ENCODE measurements at places on chromosomes 4 and X.

- DNase-seq = no peak
Measured at GRCh38 chrX:133789829-133790228, 195.6 kb downstream of the GPC3 start.

DNA sequence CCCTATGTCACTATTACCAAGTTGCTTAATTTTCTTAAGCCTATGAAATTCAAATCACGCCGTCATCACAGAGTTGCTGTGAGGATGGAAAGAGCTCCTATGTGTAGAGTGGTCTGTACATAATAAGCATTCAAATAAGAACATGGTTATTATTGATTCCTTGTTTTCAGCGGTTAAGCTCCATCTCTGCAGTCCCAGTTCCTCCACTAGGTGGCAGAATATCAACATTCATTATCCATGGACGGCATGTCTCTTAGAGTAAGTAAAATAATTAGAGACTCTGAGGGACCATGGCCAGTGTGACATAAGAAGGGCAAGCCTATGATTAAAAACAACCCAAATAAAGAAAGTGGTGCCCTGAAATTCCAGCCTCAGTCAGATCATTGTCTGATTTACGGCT, 132.5 kb upstream of the NHS start:
- DNase-seq = no peak

DNA sequence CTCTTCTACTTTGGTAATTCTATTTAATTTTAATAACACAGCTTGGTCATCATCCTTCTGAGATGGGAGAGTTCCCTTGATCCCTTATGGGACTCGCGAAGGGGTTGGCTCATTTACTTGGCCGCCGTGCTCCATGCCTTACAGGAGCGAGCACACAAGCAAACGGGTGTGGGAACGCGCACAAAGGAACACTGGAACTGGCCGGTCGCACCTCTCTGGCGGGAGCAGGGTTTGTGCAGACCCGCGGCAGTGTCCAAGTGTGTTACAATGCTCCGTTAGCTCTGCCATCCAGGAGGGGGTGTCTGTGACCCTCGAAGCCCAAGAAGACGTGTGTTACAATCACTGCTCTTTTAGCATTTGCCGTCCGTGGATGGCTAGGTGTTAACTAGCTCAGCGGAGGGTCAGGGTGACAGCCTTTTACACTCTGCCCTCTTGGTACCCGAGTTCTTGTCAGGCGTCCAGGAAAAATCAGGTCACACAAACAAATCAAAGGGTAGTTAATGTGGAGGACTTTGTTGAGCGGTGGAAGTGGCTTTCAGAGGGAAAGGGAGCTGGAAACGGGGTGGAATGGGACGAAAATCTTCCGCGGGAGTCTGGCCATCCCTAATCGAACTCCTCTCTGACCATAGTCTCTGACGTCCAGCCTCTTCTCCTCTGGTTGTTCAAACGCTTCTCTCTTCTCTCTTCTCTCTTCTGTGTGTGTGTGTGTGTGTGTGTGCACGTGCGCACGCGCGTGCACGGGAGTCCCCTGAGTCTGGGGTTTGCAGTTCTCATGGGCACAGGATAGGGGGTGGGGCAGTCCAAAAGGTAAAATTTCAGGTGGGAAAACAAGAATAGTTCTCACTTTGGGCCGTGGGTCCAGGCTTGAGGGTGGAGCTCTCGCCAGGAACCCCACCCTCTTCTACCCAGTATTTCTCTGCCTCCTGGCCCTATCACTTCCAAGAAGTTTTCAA, 76.3 kb downstream of the SLC10A7 start:
- DNase-seq = no peak

DNA sequence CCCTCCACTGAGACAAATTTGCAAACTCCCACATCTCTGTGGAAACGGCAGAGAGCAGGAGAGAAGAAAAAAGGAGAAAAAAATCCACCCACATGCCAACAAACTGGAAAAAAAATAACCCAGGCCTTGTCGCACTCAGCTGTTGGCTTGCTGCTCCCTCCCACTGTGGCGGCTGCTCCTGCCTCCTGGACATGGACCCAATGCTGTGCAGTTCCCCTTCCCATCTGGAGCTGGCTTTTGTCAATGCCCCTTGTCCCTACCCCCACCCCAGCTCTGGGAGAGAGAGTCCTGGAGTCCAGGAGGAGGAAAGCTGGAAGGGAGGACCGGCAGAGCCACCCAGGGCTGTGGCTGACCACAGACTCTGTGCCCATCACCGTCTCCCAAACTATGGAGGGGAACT, 50.8 kb upstream of the IQSEC2 start:
- no peak for DNase-seq

GRCh38 chrX:153628129-153628528, 18.9 kb upstream of the DUSP9 start:
- DNase-seq = no peak

GRCh38 chrX:22135994-22136684, 104.0 kb downstream of the PHEX start:
- DNase-seq = no peak

DNA sequence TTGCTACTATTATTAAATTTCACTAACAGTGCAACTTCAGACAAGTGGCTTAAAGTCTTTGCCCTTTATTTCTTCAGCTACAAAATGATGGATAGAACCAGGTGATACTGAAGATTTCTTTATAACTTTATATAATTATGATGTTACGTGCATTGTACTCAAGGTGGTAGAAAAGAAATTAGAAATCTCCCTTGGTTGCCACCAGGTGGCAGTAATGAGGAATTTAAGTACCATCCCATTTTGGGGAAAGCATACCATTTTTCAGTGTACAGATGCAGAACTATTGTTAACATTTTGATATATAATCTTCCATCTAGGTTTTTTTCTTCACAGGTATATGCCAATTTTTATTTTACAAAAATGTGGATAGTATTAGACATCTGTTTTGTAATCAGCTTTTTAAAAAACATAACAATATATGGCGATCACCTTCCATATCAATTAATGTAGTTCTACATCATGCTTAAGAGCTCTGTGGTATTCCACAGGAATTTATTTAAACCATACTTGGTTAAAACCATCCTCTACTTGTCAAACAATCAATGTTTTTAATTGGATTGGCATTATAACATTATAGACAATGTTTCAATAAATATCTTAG, 37.7 kb upstream of the RAB33B start:
- no peak for DNase-seq

DNA sequence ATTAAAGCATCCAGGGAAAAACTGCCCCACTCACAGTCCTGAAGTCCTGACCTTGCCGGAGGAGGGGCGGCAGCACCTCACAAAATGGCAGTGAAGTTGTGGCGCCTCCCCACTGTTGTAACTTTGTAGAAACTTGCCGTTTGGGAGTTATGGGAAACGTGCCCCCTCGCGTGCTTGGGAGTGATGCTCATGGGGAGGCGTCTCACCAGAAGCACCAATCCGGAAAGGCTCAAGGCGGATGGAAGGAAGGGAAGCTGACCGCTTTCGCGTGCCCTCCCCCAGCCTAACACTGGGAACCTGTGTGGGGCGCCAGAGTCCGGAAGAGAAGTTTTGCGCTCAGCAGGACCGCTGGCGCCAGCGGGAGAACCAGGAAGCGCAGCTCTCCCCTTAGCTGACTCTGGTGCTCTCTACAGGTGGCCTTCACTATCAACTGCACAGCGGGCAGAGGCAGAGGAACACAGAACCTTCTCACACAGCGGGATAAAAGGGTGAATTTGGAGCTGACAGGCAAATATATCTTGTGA, at the start of the genes CT45A10 and SAGE1:
CT45A10 (minus strand) TSS at position 151 of the 524 bp plus-strand sequence. CDS start 8,100 bp downstream, outside the sequence.
SAGE1 (plus strand) TSS at position 423 of the 524 bp plus-strand sequence. CDS start 2,527 bp downstream, outside the sequence.
- no peak for DNase-seq

GRCh38 chrX:141278306-141278705, 36.0 kb upstream of the SPANXC start:
- DNase-seq = no peak

- DNase-seq = no peak
Measured at GRCh38 chr4:675036-675882, 917 bp downstream of the MYL5 start.

DNA sequence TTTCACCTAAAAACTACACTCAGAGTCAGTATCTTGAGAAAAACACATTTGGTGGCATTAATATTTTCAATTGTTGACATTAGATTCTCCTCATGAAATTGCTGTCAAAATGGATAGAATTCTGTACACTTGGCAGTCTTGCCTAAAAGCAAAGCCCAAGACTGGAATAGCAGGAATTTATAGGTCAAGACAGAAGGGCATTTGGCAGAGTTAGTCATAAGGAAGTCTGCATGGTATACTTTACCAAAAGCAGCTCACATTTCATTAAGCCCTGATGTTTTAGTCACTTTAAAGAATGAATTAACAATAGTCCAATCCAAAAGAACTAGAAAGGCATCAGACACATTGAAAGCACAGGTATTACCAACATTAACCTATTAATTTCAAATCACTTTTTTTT, 7.1 kb downstream of the CCDC160 start:
- DNase-seq = no peak

DNA sequence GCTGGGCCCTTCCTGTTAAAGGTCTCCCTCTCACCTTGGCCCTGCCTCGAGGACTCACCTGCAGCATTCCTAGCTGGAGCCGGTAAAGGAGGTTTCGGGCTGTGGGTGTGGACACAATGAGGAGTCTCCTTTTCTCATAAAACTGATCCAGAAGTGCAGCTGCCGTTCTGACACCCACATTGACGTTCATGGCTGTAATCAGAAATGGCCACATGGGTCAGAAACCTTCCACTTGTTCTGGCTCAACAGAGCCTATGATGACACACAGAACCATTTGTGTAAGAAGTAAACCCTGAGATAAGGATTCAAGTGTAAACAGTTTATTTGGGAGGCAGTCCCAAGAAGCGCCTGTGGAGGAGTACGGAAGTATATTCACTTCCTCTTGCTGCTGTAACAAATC, 63.8 kb downstream of the SRPX start:
- no peak for DNase-seq

- no peak for DNase-seq
Measured at GRCh38 chrX:96182366-96182765, 502.3 kb upstream of the DIAPH2 start.

DNA sequence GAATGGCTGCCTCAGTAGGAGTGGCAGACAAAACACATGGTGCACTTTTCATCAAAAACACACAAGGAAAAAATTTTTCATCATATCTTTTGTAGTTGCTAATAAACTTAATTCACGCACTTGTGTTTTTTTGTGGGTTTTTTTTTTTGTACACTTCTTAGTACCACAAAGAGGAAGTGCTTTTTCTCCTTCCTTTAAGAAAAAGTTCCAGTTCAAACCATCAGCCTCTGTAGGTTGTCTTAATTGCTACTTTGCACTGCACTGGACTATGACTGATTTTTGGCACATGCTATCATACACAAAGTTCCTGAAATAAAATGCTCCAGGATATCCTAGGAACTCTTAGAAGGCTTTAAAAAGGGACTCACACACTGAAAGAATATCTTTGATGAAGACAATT, at the start of gene PHEX:
PHEX (plus strand) TSS at position 242 of the 400 bp plus-strand sequence. CDS start 681 bp downstream, outside the sequence.
- DNase-seq = no peak

DNA sequence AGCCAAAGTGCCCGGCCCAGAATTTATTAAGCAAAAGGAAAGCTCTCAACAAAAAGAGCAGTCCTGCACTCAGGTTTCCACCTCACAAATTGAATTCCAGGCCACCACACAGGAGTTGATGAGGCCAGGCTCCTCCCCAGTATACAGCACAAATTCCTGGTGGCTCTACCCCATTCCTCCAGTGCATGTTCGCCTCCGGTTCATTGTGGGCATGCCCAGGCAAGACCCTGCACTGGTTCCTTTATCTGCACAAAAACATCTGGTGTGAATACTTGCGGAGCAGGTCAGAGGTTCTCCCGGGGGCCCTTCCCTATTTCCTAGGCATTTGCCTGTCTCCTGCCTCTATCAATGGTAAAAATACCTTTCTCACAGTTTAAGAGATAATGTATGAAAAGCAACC, 195.2 kb upstream of the ANXA10 start:
- DNase-seq = no peak

- DNase-seq = no peak
Measured at GRCh38 chr4:76029300-76029699, 6.0 kb upstream of the CXCL10 start.

- no peak for DNase-seq
Measured at GRCh38 chr4:24266951-24267722, 317.2 kb downstream of the DHX15 start.

DNA sequence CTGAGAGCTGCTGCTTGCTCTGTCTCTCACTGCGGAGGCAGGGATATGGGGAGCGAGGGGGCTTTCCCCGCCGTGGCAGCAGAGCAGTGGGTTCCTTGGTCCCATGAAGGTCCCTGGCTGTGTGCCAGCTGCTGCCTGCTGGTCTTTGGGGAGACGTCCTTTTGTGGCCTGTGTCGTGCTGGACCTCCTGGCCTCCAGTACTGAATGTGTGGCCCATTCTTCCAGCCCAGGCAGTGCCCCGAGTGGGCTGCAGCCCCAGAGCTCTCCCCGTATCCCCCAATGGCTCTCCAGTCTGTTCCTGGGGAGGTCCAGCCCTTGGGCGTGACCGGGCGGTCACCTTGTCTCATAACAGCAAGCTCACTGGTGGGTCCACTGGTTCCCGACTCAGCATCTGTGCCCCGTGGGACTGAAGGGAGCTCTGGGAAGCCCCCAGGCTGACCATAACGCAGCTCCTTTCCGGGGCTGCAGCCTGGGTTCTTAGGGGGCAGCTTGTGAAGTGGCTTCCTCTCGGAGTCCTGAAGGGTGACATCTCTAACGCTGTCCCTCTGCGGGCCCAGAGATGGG, 115.6 kb downstream of the SMIM20 start:
- DNase-seq = peak; percentile 46

GRCh38 chr4:53809816-53810215, 218.5 kb upstream of the LNX1 start:
- no peak for DNase-seq

DNA sequence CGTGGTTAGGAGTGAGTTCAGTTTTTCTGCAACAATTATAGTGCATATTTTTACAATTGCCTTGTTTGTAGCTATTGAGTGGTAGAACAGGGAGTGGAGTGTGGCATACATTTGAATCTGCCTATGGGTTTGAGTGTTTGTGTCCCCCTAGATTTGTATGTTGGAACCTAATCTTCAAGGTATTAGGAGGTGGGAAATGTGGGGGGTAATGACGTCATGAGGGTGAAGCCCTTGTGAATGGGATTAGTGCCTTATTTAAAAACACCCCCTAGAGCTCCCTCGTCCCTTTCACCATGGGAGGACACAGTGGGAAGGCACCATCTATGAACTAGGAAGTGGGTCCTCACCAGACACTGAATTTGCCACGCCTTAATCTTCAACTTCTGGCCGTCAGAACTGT, 819.6 kb downstream of the NLGN4X start:
- DNase-seq = no peak

GRCh38 chrX:154799556-154800348, 5.5 kb downstream of the MPP1 start:
- no peak for DNase-seq

DNA sequence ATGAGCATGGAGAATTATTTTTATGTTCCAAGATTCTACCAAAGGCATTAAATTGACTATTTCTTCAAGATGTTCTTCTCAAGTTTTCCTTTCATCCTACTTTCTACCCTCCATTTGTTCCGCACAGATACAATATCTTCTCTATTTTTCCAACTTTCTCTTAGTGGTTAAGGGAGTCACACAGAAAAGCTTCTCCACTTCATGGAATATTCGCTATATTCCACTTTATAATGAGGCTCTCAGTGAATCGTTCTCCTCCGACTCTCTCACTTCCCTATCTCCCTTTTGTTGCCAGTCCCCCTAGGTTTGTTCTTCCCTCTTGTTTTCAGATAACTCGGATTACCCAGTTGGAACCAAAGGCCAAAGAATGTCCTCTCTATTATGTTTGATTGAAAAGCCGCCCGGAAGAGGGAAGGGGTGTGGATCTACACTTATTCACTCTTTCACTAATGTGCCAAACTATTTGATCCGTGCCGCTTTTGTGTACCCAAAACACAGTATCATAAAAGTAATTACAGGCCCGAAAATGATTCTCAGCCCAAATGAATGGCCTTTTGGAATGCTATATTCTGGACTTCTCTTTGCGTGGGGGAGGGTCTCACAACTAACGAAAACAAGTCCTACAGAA, 1.2 kb downstream of the SH3D19 start:
- DNase-seq = no peak

Data from left ventricle myocardium superior (tissue), 1 donor.